AG10803 (cell line): ENCODE measurements at places on chromosomes 11 and 22.
A peak's percentile ranks its signal among the peaks of the same experiment; 100 is the strongest.

- no peak for DNase-seq
These were observed 392.9 kb downstream of the NTM start for GRCh38 chr11:131763193-131763890.

GRCh38 chr11:102926961-102927623 is 28.4 kb downstream of the MMP13 start:
- DNase-seq = no peak

- DNase-seq = no peak
These were observed 105.7 kb upstream of the ANO1 start for GRCh38 chr11:69972351-69972802.

GRCh38 chr11:19121646-19122045 is 4.7 kb downstream of the ZDHHC13 start:
- peak; percentile 13 for DNase-seq

DNA sequence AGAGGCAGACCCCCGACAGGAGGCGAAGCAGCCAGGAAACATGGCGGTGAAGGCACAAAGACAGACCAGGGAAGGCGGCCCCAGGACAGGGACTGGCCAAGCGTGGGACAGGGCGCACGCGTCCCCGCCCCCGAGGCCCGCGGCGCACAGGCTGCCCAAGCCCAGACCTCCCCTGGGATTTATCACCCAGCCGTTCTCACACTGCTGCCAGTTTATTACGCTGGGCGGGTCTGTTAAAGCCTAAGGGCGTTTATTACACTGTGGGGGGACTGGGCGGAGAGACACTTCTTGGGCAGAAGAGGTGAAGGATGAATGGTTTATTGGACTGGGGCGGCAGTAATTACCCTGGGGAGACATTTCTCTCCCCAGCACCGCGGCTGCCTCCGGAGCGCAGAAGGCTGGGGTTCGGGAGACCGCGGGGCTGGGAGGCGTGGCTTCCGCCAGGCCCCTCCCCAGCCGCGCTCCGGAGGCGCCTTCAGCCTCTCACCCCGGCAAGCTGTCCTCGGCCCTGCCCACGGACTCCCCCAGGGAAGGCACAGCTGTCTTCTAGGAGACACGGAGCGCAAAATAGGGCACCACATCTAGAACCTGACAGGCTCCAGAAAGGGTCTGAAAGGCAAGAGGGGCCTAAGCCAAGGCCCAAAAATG is 47.1 kb downstream of the SLC22A12 start:
- DNase-seq = no peak

GRCh38 chr11:96168623-96169022 is 174.4 kb downstream of the MAML2 start:
- DNase-seq = peak; percentile 96

- peak; percentile 23 for DNase-seq
These were observed 2.2 kb downstream of the RFPL2 start for GRCh38 chr22:32202539-32203180.

DNA sequence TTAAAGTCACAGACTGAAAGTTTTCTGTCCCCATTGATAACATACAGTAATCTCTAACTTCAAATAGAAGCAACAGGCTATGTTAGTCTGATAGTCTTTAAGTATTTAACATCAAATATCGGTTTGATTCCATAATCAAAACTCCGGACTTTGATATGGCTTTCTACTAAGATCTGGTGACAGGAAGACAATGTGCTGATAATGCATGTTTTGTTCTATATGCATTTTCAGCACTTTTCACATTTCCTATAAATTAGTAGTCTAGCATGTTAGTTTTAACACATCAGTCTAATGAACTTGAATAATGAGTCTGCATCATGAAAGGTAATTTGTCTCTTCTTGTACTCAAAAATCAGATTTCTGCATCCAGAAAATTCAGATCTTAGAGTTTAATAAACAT is 252.7 kb downstream of the SBF2 start:
- DNase-seq = no peak

- peak; percentile 97 for DNase-seq
These were observed at the start of gene CTNND1 for GRCh38 chr11:57761301-57762234. TSS of gene CTNND1 (plus strand) at chr11:57761802. CDS start at chr11:57791479, 29,677 bp downstream.

DNA sequence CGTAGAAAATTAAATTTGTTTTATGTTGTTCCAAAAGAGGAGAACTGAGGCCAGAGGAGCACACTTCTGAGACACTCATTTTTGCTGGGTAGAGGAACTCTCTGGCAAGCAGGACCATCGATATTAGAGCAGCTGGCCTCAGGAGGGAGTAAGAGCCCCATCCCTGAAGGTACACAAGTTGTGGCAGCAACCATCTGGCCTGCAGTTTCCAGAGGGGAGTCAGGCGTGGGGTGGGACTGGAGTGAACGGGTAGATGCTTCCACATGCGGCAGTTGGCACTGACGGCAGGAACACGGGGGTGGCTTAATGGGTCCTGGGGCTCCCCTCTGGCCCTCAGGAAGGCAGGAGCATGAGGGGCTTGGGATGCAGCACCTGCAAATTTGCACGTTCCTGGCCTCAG is 13.2 kb upstream of the SSTR3 start:
- DNase-seq = no peak

DNA sequence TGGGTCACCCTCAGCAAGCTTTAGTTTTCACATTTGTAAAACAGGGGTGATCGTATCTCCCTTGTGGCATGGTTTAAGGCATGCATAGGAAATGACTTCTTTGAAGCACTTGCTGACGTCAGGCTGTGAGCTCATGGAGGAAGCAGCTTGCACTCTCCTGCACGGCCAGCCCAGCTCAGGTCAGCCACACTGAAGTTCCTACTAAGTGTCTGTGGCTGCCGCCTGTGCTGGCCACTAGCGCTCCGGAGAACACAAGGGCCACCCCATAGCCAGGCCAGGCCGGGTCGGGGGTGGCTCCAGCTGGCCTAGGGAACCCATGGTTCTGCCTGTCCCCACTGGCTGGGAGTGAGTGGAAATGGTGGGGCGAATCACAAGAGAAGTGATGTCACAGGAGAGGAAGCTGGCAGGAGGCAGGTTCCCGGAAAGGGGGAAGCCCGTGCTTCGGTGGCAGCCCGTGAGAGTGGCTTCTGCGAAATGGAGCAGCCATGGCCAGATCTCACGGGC is 28.2 kb downstream of the KCTD17 start:
- peak; percentile 4 for DNase-seq

GRCh38 chr11:45158891-45159605 is 12.6 kb downstream of the PRDM11 start:
- no peak for DNase-seq

GRCh38 chr11:127943763-127944162 is 643.6 kb downstream of the ETS1 start:
- peak; percentile 13 for DNase-seq

DNA sequence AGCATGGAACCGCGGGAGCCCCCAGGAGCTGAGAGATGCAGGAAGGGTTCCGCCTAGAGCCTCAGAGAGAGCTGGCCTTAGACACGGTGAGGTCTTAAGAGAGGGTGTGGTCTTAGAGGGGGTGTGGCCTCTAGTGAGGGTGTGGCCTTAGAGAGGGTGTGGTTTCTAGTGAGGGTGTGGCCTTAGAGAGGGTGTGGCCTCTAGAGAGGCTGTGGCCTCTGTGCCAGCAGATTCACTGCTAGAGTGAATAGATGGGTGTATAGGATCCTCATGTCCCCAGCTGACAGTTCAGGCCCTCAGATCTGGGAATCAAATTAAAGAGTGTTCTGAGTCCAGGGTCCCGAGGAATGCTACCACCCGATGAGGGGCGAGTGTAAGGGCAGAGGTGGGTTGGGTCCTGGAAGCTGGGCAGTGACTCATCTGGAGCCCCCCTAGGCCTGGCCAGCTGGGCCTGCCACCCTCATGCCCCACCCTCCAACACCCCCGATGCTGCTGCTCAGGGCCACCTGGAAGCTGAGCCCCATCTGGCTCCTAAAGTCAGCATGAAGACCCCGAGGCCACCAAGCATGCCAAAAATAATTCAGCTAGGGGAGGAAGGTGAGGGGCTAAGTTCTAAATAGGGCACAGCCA is 49.5 kb downstream of the IGF2 start:
- DNase-seq = peak; percentile 29

GRCh38 chr11:103964390-103964789 is 72.0 kb upstream of the DDI1 start:
- no peak for DNase-seq

DNA sequence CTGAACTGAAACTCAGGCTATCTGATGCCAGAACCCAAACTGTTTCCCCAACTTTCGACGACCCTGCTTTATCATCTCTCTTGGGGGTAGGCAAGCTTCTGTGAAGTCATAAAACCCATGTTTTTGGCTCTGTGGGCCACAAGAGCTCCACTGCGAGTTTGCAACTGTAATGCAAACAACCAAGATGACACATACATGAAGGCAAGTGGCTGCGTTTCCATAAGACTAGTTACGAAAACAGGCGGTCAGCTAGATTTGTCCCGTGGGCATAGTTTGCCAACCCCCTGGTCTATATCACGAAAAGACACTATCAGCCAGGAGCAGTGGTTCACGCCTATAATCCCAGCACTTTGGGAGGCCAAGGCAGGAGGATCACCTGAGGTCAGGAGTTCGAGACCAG is 37.5 kb downstream of the TPST2 start:
- no peak for DNase-seq

DNA sequence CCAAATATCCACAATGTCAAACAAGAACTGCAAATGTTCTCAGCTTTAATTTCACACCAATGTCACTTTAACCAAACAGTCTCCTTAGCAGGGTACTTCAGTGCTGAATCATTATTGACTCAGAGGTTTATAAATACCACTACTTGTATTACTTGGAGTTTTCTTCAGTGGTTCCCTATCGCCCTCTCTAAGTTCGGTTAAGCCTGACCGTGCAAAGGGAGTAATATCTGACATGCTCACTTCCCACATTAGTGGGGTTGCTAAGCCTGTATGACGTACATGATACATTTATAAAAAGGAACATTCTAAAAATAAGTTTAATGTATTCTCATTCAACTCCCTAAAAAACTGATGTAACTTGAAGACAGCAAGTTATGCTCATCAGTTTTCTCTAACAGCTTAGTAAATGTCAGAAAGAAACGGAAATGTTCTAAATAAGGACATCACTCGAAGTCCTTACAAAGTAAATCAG is 93.1 kb upstream of the ZC3H12C start:
- DNase-seq = peak; percentile 96

GRCh38 chr11:109838026-109838425 is 255.2 kb upstream of the ZC3H12C start:
- peak; percentile 84 for DNase-seq

GRCh38 chr11:10450462-10451425 is 4.3 kb upstream of the AMPD3 start:
- peak; percentile 25 for DNase-seq

DNA sequence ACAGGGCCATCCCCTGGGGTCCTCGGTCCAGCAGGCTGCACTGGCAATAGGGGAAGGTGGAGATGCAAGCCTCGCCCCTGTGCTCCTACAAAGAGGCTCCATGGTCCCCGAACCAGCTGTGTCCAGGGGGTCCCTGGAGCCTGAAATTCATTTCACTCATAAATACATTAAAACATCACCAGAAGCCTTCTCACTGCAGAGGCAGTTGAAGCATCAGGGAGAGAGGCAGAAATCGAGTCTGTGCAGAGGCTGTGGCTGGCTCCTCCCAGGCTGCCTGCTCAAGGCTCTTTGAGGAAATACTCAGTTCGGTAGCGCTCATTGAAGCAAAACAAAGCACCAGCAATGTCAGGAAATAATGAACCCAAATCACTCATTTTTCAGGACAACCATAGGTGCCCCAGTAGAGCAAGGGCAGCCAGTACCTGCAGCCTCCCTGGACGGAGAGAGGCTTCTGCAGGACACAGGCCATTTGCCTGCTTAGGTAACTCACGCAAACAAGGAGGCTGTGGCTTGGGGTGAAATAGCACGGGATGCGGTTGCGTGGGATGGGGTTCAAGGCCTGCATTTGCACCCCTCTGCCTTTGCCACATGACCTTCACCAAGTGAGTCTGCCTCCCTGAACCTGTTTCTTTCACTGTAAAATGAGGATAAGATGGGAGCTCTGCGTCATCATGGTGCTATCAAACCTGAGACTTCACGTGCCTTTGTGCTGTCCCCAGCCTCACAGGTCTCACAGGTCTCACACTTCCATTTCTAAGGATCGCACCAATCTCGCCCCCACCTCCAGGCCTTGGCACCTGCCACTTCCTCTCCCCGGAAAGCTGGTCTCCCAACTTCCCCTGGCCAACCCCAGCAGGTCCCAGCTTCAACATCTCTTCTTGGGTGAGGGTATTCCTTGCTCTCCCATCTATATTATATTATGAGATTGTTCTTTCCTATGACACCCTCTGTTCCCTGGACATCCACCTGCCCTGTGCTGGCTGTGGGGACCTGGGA is 84.3 kb upstream of the SHISAL1 start:
- DNase-seq = no peak

DNA sequence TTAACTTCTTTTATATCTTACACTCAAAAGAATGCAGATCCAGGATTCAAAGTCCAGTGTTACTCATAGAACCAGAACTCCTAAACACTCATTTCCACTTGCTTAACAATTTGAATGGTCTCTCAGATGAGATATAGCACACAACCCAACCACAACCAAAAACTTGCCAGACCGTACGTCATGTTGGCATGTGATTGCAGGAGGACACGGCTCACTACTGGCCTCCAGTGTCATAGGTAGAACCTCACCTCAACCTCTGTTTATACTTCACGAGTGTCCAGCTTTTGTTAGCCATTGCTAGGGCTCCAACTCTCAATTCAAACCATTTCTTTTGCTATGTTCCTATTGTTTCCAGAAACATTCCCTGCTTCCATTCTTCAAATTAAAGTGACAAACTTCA is 58.5 kb upstream of the PDGFD start:
- DNase-seq = no peak

DNA sequence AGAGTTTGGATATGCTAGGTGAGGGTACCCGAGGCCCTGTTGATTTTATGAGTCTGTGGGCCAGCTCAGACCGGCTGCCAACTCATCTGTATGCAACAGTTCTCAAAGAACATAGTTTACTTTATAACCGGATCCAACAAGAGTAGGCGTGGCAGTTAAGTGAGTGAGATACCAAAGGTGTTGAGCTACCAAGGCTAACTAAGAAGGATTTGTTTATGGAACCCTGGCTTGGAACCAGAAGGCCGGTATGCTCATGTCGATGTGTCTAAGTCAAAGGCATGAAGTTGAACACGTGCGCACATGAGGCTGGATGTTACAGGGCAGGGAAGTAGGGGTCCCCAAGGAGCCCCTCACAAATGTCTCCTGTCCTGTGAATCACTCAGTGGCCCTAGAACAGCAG is at the start of gene KCNJ1:
Gene KCNJ1 (minus strand): TSS at position 20 of the 400 bp plus-strand sequence. CDS start 27,053 bp downstream, outside the sequence.
- no peak for DNase-seq

DNA sequence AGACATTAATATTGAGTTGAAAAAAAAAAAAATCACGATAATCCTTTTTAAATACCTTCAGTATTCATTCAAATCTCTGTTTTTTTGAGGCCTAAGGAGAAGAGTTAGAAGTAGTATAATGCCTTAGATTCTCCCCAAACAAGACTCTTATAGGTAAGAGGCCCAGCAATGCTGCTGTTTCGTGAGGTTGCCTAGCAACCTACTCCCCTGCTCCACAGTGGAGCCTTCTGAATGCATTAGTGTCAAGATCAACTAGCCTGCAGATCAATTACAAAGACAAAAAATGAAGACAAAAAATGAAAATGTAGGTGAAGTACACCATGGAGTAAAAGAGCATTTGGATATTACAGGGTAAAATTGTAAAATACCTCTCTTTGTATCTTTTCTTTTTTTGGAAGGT is 229.8 kb upstream of the LUZP2 start:
- no peak for DNase-seq
